Activated CD4-positive, alpha-beta T cell treated with anti-CD3 and anti-CD28 coated beads for 24 hours (primary cell): ENCODE measurements at places on chromosomes 5 and 9.

DNA sequence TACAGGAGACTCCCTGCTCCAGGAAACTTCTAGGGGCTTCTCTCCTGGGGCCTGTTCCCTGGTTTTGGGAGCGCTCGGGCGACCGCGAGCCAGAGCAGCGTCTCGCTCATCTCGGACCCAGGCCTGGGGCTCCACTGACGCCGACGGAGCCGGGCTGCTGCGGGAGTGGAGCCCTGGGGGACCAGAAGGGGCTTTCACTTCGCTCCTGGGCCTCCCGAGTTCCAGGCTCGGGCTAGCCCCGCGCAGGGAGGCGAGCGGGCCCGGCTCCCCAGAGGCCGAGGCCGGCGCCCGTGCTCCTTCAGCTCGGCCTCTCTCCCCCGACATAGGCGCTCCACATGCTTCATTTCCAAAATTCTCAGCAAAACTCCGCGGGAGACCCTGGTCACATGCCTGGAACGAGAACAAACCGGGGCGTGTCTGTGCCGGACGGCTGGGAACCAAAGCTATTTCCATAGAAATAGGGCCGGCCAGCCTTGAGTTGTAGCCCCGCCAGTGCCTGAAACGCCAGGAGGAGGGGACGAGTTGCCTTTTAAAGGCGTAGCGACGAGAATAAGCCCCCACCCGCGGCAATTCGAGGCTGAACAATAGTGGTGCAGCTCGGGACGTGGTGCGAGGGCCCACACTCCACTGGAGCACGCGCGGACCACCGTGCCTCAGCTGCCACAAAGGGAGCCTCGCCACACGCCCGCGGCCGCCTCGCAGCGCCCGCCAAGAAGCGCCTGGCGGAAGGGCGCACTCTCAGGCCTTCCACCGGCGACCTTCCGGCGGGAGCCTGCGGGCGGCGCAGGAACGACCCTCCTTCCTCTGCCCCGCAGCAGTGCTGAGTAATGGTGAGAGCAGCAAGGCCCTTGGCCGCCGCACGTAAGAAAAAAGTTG, 1.1 kb upstream of the G3BP1 start:
- DNase-seq: no peak

DNA sequence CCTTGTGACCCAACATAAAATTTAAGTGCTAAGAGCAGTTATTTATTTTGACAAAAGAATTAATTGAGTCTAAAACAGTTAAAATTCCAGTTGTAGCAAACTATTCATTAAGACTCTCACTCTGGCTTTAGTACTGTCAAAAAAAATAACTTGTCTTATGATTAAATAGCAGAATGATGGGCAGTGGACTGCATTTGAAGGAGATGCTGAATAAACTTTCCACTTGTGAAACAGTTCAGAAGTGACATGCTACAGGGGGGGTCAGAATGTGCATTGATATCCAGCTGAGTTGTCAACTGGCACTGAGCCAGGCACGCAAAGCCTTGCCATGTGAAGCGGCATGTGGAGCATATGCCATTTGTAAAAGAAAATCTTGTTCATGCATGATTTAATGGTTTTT, 76.0 kb downstream of the FCHO2 start:
- DNase-seq: no peak

DNA sequence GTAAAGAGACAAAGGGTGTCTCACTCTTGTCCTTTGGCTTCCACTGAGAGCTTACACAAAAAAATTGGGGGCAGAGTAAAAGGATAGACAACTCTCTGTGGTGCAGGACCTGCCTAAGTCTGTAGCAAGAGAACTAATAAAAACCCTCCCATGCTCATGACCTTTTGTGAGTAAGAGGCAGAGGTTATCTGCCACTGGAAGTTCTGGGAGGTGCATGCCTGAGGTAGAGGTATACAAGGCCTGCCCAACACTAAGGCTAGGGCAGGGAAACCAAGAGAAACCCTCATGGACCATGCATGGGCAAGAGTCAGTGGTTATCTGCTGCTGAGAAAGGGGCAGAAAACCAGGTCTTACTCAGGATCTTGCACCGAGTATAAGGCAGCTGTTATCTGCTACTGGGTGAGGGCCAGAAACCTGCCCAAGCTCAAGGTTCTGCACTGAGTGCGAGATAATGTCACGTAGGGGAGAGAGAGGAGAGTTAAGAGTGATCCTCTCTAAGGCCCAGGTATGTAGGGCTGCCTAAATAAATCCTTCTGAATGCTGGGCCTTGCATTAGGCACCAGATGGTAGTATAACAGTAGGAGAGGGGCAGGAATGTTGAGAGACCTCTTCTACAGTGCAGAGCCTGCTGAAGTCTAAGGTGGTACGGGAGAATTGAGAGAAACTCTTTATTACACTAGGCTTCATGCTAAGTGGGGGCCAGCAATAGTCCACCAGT, 143.4 kb downstream of the MACROH2A1 start:
- no peak for DNase-seq

DNA sequence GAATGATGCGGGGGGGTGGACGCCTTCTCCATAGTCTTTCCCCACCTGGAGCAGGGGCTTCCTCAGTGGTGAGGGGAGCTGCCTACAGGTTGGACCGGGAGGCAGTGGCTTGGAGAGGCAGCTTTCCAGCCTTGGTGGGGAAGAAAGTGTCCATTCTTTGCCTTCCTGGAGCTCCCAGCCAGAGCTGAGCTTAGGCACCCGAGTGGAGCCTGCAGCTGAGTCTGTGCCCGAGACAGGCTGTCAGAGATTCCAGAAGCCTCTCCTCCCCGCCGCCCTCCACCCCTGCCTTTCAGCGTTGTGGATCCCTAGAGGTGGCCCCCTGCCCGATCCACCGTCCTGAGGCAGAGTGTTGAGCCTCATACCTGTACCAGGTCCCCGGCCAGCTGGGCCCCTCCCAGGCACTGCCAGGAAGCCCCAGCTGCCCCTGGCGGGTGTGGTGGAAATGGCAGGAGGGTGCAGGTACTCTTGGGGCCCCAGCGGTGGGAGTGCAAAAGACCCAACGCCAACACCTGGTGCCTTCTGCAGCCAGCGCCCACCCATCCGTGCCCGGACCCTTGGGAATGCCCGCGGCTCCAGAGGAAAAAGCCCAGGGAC, 112.0 kb downstream of the RXRA start:
- no peak for DNase-seq

- DNase-seq: no peak
These were observed 390.2 kb downstream of the TLR4 start for GRCh38 chr9:118094387-118094786.

GRCh38 chr5:58491216-58491892, at the start of gene GAPT:
Gene GAPT (plus strand): TSS chr5:58491435. CDS start chr5:58494537, 3,102 bp downstream.
- no peak for DNase-seq

DNA sequence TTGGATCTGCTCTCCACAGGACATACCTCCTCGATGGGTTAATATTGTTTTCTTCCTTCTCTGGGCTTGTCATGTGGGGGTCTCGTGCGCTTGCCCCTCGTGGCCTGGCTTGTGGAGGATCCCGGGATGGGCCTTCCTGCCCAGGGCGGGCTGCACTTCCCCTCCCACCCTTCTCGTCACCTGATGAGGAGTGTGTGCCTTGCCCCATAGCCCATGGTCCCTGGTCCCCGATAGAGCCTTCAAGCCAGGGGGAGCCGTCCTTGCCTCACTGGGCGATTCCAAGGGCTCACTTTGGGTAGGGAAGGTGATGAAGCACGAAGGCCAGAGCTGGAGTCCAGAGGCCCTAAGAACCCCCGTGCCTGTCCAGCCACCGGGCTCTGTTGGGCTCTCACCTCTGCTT, 28.7 kb downstream of the DYNC2I2 start:
- no peak for DNase-seq

DNA sequence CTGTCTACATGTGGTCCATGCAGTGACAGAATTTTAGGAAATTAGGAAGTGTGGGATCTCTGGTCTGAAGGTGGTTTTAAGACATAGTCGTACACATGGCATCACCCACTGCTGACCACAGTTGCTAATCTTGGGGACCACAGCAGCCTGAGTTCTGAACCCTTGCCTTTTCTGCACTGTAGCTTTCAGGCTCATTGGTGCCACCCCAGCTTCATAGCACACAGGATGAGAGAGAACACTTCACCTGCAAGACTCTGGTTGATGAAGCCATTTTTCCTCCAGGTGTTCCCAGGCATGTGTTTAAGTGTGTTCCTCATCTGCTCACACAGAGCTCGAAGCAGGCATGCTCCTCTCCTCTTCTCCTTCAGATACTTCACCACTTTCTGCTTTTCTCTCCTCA, 68.2 kb upstream of the S1PR3 start:
- DNase-seq: no peak

GRCh38 chr9:37486616-37487548, 1.1 kb downstream of the POLR1E start:
- DNase-seq: no peak

GRCh38 chr9:80899208-80899607, 790.1 kb downstream of the TLE1 start:
- no peak for DNase-seq

- DNase-seq: no peak
These were observed 6.0 kb downstream of the B4GALT1 start for GRCh38 chr9:33161011-33161588.

GRCh38 chr9:89305868-89306267, 5.1 kb upstream of the CKS2 start:
- DNase-seq: no peak

GRCh38 chr5:178590924-178591423, 781 bp upstream of the COL23A1 start:
- no peak for DNase-seq

DNA sequence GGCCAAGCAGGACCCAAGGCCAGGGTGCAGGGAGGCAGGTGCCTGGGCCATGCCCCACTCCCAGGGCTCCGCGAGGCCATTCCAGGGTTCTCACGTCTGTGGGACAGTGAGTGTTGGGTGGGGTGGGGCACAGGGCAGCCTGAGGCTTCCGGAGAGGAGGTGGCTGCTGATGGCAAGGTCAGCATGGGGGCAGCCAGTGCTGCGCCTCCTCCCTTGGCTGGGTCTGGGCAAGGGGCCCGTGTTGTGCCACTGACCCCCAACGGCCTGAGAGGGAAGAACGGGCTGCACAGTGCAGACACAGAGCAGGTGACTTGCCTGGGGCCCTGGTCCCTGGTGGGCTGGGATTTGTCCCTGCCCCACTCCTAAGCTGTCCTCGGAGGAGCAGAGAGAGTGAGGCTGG, 82.1 kb downstream of the RXRA start:
- DNase-seq: no peak

DNA sequence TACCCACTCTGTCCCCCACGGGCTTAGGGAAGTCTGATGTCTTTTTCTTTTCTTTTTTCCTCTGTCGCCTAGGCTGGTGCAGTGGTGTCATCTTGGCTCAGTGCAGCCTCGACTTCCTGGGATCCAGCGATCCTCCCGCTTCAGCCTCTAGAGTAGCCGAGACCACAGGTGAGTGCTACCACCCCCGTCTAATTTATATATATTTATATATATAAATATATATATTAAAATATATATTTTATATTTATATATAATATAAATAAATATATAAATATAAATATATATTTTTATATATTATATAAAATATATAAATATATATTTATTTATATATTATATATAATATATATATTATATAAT, 3.3 kb upstream of the ANXA2R start:
- no peak for DNase-seq

DNA sequence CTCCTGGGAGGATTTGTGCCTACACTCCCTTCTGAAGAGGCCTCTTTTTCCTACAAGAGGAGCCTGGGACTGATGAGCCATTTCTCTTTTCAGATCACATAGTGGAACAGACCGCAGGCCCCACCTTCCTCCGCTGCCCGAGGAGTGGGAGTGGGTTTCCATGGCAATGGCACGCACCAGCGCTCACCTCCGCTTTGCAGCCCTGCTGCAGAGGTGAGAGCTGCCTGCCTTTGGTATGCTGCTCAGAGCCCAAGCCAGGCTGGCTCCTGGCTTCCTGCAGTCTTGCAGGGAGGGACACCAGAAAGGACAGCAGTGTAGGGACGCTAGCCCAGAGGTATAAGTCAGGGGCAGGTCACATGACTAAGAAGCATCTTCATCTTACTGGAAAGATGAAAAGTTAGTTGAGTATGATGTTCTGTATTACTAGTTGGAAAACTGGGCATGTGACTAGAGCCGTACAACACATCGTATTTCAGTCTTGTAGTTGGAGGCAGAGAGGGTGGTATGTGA, 12.4 kb downstream of the PTTG1 start:
- no peak for DNase-seq

DNA sequence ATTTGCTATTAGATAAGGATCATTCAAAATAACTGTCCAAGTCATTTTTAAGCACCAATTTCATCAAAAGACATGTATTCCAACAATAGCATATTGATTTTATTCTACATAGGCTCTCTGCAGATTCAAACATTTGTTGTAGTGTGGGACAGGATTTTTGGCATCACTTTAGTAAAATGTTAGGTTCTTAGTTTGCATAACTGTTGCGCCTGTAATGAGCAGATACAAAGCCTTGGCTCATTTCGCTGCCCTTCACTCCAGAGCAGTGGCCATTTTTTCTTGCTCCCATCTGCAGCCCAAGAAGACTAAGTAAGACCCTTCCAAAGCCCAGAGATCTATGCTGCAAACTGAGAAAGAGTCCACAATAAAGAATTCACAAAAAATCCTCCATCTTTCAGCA, 446.0 kb upstream of the MPDZ start:
- DNase-seq: no peak

GRCh38 chr5:177476531-177477233, 3.2 kb upstream of the DBN1 start:
- DNase-seq: no peak

DNA sequence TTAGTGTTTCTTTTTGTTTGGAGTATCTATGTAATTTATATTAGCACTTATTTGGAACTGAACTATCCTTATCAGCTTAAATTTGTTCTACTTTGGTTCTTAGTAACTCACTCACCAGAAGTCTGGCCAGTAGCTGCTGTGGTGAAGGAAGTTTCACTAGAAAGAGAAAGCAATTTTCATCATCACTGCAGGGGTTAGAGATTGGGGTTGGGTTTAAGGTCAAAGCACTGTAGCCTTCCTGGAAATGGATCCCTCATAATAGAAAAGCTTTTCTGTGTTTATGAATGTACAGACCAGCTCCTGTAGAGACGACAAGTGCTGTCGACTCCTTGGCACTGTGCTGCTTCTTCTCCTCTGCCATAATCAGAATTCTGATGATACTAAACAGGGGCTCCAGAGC, 22.2 kb downstream of the MROH2B start:
- no peak for DNase-seq

GRCh38 chr5:90528601-90529193, 687 bp downstream of the LYSMD3 start:
- no peak for DNase-seq

DNA sequence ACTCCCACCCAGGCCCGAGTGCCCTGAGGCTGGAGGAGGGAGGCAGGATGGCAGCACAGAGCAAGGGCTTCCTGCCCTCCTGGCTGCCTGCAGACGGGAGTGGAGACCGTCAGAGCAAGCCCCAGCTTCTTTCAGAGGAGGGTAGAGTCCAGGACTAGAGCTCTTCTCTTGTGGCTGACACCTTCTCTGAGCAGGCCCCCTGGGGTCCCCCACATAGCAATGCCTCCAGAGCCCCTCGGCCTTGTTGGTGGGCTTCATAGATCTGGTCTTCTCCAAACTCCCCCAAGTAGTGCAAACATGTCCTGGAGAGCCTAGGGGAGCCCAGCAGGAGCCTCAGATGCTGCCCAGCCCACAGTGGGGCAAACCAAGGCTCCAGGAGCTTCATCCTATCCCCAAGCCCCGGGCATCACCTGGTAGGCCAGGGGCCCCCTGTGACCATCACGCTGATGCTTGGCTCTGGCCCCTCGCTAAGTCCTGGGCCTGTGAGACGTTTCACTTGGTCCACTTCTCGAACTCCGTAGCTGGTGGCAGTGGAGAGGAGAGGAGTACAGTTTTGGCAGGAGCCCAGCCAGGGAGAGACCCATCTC, 2.0 kb downstream of the MZB1 start:
- DNase-seq: no peak

GRCh38 chr9:129783516-129784361, 19.2 kb upstream of the TOR1B start:
- peak; percentile 58 for DNase-seq

- DNase-seq: no peak
These were observed 28.7 kb downstream of the CCT5 start for GRCh38 chr5:10278658-10279279.
